Cardiac fibroblast (primary cell): ENCODE measurements at places on chromosomes 5 and 9.

- peak; percentile 64 for DNase-seq
Measured at GRCh38 chr5:69007726-69008368, 86.0 kb upstream of the SLC30A5 start.

- peak; percentile 36 for DNase-seq
Measured at GRCh38 chr5:21802869-21803490, 1050.2 kb downstream of the CDH12 start.

DNA sequence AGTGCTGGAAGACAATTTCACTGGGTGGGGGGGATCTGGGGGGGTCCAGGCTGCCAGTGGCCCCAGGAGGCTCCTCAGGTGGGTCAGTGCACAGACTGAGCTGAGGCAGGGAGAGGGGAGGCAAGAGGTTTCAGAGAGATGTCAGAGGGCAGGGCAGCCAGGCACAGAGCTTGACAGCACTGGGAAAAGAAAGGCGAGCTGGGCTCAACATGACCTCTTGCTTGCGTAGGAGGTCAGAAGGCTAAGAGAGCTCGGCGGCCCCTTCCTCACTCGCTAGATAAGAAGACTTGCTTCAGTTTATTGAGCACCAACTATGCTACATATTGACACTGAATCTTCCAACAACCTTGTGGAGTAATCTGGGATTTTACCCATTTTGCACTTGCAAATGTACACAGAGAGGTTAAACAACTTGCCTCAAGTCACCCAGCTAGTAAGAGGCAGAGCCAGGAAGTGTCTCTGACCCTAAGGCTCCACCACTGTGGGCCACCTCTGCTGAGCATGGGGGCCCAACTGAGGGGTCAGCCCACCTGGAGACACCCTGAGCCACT is 3.5 kb downstream of the PDLIM7 start:
- DNase-seq = no peak

DNA sequence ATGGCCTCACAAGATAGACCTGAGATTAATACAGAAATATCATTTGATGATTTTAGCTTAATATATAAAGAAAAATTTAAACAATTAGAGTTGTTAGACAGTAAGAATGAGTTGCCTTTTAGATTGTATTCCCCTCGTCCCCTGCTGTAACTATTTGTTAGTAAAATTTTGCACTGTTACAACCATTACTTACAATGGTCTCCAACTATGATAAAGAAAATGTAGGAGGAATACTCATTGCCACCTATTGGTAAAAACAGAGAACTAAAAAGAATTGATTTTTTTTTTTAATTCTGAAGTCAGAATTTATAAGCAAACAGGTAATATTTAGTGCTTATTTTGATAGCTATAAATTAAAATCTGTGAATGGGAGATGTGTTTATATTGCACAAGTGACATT is 937.6 kb downstream of the TLE4 start:
- DNase-seq = no peak

- DNase-seq = no peak
Measured at GRCh38 chr5:4082966-4083564, 487.4 kb downstream of the IRX1 start.

GRCh38 chr9:134818000-134818568 is 62.5 kb upstream of the FCN2 start:
- no peak for DNase-seq

DNA sequence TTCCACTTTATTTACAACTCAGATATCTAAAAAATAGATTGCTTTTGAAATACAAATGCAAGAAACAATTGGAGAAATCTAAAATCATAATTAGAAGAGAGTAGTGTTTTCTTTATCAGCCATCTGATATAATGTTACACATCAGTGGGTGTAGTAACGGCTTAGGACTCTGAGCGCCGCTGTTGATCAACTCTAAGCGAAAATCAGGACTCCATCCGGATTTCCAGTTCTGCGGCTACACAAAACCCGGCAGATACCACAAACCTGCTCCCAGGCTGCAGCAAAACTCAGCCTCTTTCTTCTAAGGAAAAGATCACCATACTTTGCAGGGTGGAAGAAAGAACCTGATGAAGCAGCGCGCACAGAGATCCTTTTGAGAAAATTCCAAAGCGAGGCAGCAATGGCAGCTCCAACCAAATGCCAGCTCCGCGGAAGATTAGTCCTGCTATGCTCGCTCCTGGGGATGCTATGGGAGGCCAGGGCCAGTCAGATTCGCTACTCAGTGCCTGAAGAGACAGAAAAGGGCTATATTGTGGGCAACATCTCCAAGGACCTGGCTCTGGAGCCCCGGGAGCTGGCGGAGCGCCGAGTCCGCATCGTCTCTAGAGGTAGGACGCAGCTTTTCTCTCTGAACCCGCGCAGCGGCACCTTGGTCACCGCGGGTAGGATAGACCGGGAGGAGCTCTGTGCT is at the start of gene PCDHGA9:
TSS of gene PCDHGA9 (plus strand) at position 226 of the 691 bp plus-strand sequence. CDS start at position 401, 175 bp downstream.
- peak; percentile 41 for DNase-seq

GRCh38 chr9:21872696-21873095 is 70.3 kb downstream of the MTAP start:
- no peak for DNase-seq

GRCh38 chr5:52466749-52467520 is 320.8 kb upstream of the ITGA1 start:
- no peak for DNase-seq

DNA sequence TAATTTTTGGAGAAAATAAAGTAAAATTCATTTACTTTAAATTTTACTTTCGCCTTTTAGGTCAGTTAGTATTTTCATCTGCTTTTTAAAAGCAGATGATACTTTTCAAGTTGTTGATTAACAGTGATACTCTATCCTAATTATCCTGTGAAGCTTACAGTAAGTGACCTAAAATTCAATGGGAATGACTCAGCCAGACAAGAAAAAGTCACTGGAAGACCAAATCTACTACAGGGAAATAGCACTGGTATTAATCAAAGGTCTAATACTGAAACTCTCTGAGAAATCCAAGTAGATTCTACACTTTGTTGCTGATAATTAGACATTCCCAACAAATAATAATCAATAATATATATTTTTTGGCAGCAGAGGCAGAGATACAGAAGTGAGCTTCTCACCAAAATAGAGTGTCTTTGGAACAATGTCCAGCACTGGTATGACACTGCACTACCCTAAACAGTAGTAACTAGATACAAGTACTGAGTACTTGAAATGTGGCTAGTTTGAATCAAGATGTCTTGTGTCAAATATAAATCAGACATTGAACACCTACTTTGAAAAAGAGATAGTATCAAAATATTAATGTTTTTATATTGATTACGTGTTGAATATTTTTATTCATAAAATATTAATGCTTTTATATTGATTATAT is 22.8 kb upstream of the ELL2 start:
- peak; percentile 34 for DNase-seq

DNA sequence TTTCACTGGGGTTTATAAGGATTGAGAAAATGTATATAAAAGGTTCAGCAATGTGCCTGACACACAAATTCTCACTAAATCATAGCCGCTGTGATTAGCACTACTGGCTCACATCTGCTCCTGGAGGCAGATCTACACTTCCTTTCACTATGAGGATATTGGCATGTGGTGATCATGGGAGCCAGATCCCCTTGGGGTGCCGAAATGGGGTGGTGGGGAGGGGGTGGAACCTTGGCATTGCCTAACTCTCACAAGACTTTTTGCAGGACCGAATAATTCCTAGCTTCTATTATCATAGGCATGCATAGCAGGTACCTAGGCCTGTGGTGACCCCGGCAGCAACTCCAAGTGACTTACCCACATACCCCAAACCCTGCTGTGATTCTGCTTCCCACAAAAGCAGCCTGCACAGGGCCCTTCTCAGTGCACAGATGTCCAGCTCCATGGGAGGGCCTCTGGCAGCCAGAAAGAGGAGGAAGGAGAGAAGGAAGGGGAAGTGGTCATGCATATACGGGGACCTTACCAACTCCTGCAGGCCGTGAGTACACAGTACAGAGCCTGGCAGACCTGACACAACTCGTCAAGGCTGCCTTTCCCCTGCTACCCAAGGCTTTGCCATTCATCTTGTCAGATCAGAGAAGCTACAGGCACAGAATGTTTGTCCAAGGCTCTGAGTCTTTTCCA is 61.3 kb upstream of the IQGAP2 start:
- no peak for DNase-seq

DNA sequence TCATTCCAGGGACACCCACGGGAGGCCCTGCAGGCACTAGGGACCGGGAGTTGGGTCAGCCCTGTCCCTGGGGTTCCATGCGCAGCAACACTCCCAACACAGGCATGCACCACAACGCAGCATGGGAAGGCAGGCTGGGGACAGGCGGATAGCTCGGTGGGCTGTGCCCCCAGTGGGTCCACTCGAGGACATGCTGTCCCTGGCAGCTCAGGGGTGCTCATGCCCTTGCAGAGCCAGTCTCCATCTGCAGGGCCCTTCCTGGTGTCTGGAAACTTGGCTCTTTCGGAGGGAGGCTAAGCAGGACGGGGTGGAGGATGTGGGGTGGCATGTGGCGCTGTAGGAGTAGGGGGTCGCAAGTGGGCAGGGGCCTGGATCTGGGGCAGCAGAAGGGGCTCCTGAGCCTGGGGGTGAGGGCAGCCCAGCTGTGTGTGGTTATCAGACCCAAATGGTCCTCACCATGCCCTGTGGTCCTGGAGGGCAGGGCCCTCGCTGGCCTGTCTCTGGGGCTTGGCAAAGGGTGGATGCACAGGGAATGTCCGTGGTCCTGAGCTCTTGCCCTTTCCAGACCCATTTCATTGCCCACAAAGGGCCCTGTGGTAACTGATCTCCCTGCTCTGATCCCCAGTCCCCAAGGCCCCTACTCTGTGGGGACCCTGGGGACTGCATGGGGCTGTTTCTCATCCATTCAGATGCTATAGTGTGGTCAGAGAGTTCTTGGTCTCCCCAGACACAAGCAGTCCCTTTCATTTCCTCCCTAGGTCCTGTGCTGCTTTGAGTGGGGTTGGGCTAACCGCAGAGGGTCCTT is 90.3 kb upstream of the PHYKPL start:
- no peak for DNase-seq

GRCh38 chr5:180785121-180785781 is 17.4 kb downstream of the MGAT1 start:
- peak; percentile 89 for DNase-seq

- no peak for DNase-seq
Measured at GRCh38 chr5:69530561-69531405, 29.2 kb upstream of the GTF2H2C start.

GRCh38 chr9:37096628-37097027 is 23.7 kb upstream of the ZCCHC7 start:
- DNase-seq = no peak

GRCh38 chr5:41821051-41821450 is 49.2 kb downstream of the OXCT1 start:
- DNase-seq = no peak

GRCh38 chr5:135032999-135033861 is 798 bp downstream of the PITX1 start:
- peak; percentile 28 for DNase-seq

DNA sequence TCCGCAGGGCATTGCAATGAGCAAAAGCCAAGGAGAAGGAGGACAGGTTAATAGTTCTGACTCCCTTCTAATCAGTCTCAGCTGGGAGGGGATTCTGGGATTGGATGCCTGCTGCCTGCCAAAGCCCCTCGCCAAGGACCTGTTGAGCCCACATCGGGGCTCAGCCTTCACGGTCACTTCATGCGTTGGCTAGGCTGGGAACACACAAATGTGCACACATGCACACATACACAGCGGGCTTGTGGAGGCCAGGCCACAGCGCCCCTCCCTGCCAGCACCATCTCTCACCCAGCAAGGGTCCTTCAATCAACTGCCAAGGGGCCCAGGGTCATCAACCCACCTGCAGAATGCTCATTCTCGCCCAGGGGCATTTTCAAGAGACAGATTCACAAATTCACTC is 113.9 kb downstream of the C5orf15 start:
- no peak for DNase-seq

- no peak for DNase-seq
Measured at GRCh38 chr5:113435575-113435974, 786 bp upstream of the TSSK1B start.

- no peak for DNase-seq
Measured at GRCh38 chr5:74969726-74970125, 82.6 kb downstream of the GCNT4 start.

DNA sequence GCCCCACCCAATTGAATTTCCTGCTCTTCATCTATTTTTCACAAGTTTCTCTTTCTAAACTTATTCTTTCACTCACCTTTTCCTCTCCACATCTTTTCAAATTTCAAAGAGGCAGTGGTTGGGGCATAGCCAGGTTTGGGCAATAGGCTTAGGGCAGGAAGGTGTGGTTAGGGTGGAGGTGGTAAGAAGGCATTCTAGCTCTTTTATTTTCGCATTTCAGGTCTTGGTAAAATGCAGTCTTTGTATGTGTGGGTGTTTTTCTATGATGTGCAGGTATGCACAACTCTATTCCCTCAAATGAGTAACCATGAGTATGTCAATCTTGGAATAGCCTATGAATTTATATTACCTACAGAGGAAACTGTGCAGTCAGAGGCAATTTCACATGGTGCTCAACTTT is 129.8 kb upstream of the IFNE start:
- no peak for DNase-seq

DNA sequence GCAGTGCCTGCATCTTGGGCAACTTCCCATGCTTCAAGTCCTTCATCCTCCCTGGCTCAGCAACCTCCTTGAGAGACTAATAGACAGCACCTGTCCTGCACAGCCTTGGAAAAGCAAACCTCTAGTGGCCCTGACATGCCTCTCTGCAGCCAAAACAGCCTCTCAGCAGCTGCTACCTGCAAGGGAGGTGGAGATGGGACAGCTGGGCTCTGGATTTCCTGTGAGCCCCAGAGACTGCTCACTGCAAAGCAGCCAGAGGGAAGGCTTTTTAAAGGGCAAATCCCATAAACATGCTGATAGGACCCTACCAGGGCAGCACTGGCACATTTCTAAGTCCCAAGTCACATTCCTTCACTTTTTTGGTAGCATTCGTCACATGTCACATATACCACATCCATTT is 31.5 kb upstream of the MYORG start:
- DNase-seq = no peak

DNA sequence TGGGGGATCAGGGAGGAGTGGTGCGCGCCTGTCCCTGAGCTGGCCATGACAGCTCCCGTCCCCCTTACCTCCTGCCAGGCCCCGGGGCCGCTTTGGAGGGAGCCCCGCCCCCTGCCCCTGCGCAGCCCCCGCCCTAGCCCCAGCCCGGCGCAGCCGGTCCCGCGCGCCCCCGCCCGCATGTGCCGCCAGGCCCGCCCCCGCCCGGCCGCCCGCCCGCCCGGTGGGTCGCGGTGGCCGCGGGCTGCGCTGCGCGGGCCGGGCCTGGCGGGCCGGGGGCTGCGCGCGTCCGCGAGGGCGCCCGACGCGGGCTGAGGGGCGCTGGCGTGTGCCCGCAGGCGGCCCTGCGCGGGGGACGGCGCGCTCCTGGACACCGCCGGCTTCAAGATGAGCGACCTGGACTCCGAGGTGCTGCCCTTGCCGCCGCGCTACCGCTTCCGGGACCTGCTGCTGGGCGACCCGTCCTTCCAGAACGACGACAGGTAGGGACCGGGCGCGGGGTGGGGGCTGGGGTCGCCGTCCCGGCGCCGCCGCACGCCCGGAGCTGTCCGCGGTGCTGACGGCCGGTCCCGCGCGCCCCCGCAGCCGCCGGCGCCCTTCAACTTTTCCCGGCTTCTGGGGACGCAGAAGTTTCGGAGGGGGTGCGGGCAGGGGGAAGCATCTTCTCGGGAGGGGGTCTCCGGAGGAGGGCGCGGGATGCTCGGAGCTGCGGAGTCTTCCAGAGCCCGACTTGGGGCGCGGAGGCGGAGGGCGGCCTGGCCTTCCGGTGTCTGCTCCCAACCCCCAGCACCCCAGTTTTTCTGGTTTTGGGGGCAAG is 12.5 kb downstream of the KCNT1 start:
- DNase-seq = no peak

- no peak for DNase-seq
Measured at GRCh38 chr9:131673531-131673930, 66.3 kb downstream of the RAPGEF1 start.
